ENCODE measurements at places on chromosomes 4 and X. TPM values are rescaled to one million over a fixed set of nuclear protein-coding genes. Genes with fewer than 3 reads are reported as not detected.
A peak's percentile ranks its signal among the peaks of the same experiment; 100 is the strongest.

- DNase-seq = peak; percentile 33
Observed at GRCh38 chr4:61277785-61278760, 77.9 kb downstream of the ADGRL3 start.

GRCh38 chr4:113467581-113467980 is 294.0 kb downstream of the CAMK2D start:
- peak; percentile 37 for DNase-seq

TRIM60 gene
- total RNA-seq = not detected

- DNase-seq = no peak
Observed at GRCh38 chrX:72712094-72712755, 1.9 kb downstream of the PHKA1 start.

- no peak for DNase-seq
Observed at GRCh38 chrX:9528498-9528897, 63.6 kb downstream of the TBL1X start.

DNA sequence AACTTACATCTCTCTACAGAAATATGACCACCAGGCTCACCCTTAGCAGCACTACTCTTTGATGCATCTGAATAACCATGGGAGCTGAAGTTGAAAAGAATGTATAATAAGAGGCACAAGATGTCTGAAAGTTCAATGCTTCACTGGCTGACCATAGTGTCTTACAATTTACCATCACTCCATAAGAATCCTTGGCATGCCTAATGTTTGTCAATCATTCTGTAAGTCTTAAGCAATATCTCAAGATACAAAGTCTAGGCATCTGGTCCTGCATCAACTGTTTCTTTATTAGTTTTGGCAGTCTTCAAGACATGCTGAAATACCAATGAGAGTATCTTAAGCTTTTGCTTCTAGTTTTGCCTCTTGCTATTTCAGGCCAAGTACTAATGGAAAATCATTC is 755.5 kb downstream of the STIM2 start:
- DNase-seq = no peak

- DNase-seq = peak; percentile 24
Observed at GRCh38 chr4:15470128-15470475, 420 bp downstream of the CC2D2A start.

DNA sequence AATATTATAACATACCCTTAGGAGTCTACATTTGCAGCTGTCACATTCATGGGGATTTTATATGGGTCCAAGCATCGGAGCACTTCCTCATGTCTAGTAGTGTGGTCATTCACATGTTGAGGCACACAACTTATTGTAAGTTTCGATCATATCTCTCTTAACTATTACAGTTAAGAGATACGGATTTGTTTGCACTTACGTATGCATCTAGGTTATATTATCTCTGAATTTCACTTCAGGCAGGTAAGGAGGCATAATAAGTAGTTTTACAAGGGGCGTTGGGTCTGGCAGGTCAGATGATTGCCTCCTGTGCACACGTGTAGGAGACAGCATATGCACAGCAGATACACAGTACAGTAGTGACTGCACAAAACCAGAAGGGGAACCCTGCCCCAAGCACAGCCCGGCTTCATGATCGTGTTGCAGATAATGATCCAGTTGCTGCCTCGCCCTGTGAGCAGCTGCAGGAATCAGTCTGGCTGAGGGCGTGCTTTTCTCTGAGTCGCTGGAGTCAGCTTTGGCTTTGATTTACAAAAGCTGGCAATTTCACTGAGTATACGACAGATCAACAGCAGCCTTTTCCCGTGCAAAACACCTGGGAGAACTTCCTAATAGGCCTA is 302.9 kb upstream of the GATB start:
- peak; percentile 93 for DNase-seq

Measured in tongue (tissue), 3 donors.